ENCODE measurements at places on chromosomes 2 and 18.
A peak's percentile ranks its signal among the peaks of the same experiment; 100 is the strongest.

- no peak for DNase-seq
Observed at GRCh38 chr2:219912491-219912921, 285.1 kb downstream of the SLC4A3 start.

DNA sequence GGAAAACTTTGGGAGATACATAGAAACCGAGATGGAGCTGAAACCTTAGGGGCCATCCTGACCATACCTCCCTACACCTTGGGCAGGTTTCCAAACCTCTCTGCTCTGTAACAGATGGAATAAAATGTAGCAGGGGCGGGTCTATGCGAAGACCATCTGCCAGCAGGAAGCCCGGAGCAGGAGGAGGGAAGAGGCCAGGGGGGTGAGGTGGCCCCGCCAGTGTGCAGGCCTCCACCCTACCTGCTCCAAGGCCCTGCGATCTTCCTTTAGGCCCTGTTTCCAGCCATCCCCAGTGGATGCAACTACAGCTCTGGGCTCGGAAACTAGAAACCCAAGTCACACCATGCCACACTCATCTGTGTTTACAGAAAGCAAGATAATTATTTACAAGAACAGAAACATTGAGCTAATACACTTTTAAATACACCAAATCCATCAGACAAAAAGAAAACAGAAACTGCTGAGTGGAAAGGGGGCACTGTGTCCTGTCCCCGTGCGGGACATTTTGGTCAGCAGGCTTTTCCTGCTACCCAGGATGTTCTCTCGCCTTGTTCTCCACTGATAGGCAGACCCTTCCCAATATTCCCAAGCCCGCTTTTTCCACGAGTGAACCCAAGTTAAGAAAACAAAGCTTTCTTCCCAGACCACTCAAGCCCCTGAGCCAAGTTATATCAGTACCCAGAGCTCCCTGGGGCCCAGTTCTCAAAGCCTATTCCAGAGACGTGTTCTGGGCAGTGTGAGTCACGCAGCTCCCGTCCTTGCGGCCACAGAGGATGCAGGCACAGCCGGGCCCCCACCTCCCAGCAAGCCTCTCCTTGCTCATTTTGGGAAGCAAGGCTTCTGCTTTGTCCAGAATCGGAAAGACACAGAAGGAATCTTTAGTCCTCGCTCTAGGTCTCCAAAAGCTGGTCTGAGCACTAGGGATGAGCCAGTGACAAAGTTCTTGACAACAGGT, 17.3 kb downstream of the CIB4 start:
- DNase-seq = peak; percentile 22

DNA sequence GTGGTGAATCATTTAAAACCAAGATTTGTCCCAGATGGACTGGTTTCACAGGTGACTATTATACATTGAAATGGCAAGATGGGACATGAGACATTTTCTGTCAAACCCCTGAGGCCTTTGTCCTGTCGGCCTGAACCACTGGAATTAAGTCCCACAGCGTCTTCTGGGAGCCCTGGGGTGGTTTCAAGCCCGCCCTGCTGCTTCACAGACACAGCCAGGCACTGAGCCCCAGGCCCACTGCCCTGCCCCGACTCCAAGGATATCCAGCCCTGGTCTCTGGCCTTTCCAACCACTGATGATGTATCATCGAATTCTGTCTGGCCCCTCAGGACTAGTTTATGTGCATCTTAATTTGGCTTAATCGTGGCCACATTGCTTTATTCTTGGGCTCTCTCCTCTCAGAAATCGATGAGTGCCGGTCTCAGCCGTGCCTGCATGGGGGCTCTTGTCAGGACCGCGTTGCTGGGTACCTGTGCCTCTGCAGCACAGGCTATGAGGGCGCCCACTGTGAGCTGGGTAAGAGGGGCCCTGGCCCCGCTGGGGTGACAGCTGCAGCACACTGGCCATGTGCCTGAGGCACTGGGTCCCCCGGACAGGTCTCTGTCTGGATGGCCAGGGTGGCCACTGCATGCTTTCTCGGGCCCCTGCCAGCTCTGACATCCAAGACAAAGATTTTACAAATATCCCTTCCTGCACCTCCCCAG, 39.5 kb downstream of the MTERF4 start:
- DNase-seq = no peak

GRCh38 chr2:30968660-30969397, 161.6 kb upstream of the CAPN13 start:
- DNase-seq = no peak

GRCh38 chr2:58985541-58985940, 744.4 kb upstream of the FANCL start:
- no peak for DNase-seq

GRCh38 chr2:109062859-109063700, 65.9 kb upstream of the SH3RF3 start:
- peak; percentile 60 for DNase-seq

DNA sequence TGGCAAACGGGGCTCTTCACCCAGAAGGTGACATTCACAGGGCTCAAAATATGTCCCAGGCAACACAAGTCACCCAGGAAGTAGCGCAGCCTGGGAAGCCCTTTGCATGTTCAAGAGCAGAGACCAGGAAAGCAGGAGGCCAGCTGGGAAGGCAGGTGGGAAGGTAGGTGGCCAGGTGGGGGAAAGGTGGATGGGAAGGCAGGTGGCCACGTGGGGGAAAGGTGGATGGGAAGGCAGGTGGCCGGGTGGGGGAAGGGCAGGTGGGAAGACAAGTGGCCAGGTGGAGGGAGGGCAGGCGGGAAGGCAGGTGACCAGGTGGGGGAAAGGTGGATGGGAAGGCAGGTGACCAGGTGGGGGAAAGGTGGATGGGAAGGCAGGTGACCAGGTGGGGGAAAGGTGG, 102.7 kb downstream of the ZNF516 start:
- peak; percentile 37 for DNase-seq
